Jurkat, Clone E6-1 (cell line): ENCODE measurements at places on chromosomes 4 and X.
A peak's percentile ranks its signal among the peaks of the same experiment; 100 is the strongest.

DNA sequence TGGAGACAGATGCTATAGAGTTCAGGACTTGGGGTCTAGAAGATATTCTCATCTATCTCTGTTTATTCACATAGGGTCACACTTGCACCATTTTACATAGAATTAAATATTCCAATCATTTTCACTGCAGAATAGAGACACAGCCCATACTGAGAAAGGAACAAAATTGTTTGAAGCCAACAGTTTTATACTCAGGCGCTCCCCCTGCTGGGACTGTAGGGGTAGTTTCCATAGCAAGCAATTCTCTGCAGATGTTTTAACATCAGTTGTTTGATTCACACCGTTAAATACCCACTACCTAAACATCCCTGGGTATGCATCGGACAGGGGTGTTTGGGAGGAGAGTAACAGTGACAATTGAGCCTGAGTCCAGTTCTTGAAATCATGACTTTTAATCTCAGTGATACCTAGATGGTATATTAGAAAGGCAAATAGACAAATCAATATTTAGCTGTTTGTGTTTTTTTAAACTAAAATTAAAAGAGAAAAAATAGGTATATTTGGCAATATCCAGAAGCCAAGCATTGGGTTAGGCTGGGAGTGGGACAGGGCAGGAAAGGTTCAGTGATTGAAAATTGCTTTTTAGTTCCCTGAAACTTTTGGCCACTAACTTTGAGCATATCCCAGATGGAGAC, 33.8 kb downstream of the LONRF3 start:
- DNase-seq = peak; percentile 1

GRCh38 chr4:186400676-186401075, 134.7 kb downstream of the F11 start:
- no peak for DNase-seq

GRCh38 chr4:152938237-152938947, 2.3 kb downstream of the FHDC1 start:
- no peak for DNase-seq

GRCh38 chr4:79514621-79515329, 106.7 kb upstream of the GK2 start:
- peak; percentile 53 for DNase-seq

- DNase-seq = no peak
Observed at GRCh38 chr4:114495471-114495928, 103.1 kb upstream of the UGT8 start.
